T-helper 2 cell (primary cell): ENCODE measurements at places on chromosomes 11 and 22.

DNA sequence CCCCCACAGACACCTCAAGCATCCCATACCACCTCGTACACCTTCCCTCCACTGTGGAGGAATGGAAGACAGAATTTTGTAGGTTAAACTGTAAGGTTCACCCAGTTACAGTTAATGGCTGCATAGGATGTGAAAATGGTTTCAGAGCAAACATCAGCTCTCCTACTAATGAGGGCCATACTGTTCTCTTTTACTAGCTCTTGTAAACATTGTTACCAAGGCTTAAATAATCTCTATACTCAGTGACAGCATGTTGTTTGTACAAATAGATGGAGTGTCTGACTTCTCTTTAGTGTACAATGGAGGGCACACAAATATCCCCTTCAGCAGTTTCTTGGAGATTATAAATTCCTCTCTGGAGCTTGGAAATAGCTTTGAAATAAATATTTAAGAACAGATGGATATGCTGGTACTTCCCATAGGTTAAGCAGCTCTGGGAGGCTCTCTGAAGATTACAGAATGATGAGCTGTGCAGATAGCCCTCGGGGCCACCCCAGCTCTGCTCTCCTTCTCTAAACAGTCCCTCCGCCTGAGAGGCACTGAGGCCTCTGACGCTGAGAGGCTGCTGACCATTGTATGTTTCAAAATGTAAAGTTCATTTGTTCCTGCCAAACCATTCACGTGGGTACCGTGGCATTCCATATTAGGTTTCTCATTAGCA, 25.7 kb downstream of the TTC12 start:
- no peak for DNase-seq

DNA sequence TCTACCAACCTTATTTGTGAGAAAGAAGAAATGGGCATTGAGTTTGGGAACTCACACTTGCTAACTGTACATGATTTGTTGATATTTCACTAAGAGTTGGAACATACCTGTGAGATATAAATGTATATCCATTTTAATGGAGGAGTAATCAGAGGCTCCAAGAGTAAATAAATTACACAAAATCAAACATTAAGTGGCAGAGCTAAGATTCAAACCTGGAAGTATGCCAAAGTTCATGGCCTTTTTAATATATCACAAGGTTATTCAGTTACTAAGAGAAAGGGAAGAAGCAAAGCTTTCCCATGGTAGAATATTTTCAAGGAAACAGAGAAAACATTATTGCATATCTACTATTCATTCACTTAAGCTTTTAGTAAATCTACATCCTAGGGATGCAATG, 1641.1 kb downstream of the FAM181B start:
- DNase-seq, result no peak

DNA sequence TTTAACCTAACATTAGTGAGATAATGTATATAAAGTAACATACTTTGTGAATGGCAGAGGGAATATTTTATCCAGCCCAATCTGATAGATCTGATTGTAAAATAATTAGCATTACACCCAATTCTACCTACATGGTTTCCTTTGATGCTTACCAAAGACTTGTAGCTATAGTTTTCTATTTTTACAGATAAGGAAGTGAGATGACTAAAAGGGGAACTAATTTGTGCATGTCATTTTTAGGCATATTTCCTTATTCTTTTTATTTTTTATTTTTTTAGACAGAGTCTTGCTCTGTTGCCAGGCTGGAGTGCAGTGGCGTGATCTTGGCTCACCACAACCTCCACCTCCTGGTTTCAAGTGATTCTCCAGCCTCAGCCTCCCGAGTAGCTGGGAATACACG, 793.7 kb upstream of the LRRC4C start:
- DNase-seq, result no peak

- no peak for DNase-seq
Observed at GRCh38 chr11:9577556-9577955, 4.1 kb downstream of the WEE1 start.

- DNase-seq, result no peak
Observed at GRCh38 chr22:27381552-27381951, 420.0 kb downstream of the MN1 start.

- no peak for DNase-seq
Observed at GRCh38 chr11:4546878-4547277, 1.9 kb downstream of the OR52M1 start.

DNA sequence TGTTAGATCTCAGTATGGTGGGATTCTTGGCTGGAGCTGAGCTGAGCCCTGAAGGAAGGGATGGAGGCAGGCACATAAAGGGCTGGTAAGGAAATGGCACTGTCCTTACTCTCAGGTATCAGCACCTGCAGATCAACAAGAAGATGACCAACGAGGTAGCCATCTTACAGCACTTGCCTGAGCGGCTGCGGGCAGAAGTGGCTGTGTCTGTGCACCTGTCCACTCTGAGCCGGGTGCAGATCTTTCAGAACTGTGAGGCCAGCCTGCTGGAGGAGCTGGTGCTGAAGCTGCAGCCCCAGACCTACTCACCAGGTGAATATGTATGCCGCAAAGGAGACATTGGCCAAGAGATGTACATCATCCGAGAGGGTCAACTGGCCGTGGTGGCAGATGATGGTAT, 2.4 kb downstream of the CNGA4 start:
- DNase-seq, result no peak

DNA sequence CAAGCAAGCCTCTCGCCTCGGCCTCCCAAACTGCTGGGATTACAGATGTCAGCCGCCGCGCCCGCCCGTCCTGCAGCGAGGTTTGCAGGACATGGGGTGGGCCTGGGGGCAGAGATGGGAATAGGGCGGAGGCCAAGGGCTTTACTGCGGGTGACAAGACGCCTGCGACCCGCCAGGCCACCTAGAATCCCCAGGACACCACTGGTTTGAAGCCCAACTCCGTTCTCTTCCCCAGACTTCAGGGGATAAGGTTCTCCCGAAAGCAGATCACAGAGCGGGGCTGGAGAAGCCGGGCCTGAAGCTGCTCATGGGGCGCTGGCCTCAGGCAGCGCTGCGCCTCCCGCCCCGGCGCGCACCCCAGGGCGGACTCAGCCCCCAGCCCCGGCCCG, 354 bp downstream of the POLR2L start:
- no peak for DNase-seq

DNA sequence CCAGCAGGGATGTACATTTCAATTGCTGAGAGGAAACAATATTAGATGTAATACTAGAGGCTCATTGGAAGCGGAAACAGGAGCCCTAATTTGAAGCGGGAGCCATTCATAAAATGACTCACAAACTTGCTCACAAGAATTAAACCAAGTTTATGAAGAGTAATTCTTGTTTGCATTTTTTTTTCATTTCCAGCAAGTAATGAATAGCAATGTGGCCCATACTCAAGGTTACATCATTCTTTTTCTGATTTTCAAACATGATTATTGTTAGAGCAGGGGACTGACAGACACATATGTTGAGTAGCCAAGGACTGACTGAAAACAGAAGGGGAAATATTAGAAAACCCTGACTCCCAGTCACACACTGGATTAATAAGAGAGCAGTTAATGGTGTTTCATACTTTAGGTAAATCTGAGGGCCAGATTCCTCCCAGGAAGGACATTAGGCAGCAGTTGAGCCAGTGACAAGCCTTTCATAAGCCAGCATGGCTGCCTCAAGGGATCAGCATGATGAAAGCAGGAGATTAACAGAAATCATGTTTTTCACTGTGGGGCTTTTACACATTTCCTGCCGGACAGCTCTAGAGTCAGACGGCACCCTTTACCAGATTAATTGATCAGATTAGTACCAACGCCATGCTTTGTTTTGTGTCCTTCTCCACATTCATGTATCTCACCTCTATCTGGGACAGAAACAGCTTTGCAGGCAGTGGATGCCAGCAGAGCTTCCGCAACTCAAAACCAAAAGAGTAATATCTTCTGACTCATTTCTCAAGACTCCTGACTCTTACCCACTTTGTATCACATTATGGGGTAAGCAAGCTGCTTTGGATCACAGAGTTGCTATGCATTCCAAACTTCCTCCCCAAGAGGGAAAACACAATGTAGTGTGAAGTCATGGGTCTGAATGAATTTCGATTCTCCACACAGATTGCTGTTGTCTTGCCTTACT, 831.6 kb downstream of the KCNA4 start:
- DNase-seq, result no peak

- DNase-seq, result no peak
Observed at GRCh38 chr11:128421577-128422330, 165.6 kb downstream of the ETS1 start.

GRCh38 chr11:120912504-120912903, 111.4 kb upstream of the TBCEL start:
- DNase-seq, result no peak

- DNase-seq, result peak; percentile 28
Observed at GRCh38 chr11:46006418-46007070, 84.1 kb downstream of the LARGE2 start.

DNA sequence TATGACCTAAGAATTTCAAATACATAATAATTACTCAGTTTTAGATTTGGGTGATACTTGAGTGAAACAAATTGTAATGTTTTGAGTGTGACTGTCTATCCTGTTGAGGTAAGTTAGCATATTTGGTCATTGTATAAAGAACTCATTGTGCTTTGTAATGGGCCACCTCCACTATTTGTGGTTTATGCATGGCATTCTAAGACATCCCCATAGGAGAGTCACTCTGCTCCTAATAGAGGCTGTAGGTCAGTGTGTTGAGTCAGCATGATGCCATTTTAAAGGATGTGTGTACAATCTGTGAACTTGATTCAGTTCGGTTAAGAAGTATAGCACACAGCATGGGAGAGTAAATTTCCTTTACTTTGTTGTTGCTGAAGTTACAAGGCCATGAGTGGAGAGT, 1112.4 kb downstream of the JRKL start:
- no peak for DNase-seq

DNA sequence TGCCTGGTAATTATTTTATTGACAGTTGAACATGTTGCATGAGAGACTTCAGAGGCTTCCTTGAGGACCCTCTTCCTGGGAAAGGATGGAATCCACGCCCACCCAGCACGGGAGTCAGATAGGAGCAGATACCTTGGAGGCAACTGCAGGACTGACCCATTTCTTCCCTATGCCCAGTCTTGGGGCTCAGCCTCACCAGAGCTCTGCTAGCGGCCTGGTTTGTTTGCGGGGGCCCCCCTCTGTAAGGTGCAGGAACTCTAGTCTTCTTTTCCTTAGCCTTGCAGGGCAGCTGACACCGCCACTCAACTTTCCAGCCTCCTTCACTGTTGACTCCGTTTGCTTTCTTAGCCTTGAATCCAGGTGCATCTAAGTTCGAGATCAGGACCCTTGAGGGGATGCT, 1032.8 kb downstream of the BRD1 start:
- no peak for DNase-seq

DNA sequence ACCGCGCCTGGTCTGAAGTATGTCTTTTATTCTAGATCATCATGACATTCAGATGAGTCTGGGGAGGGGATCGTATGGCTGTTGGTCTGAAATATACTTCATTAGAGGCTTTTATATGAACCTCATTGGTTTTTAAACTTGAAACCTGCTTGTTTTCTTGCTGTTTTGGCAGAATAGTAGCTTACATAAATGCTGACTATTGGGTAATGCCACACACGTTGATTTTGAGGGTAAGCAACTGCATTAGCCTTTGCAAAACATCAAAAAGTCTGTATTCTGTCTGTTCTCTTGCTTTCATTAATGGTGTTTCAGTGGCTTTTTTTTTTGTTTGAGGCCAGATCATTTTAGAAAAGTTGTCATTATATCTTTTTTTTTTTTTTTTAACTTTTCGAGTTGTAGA, 14.2 kb downstream of the PPME1 start:
- no peak for DNase-seq

DNA sequence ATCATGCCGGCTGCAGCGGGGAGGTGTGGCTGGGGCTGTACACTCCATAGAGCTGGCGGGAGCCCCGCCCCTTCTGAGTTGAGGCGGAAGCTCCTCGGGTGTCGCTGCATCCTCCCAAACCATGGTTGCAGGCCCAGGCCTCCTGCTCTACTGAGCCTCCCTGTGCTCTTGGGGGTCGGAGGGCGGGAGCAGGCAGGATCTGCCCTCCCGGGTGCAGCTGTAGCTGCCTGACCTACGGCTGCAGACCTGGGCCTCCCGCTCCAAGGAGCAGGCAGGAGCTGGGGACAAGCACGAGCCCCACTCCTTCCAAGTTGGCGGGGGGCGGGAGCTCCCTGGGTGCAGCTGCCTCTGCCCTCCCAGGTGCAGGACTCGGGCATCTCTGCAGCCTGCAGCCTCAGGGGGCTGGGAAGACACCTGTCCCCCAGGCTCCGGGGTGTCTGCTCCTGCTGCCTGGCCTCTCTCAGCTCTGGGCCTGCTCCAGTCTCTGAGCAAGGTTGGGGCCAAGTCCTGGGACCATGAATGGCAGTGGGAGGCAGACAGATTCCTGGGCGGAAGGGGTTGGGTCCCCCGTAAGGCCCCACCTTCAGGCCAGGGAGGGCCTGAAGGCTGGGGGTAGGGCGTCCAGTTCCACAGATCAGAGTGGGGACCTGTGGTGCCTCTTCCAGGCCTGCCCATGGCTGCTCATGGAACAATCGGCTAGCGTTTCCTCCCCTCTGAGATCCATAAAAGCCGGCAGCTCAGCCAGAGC, 46.4 kb upstream of the SC5D start:
- no peak for DNase-seq

DNA sequence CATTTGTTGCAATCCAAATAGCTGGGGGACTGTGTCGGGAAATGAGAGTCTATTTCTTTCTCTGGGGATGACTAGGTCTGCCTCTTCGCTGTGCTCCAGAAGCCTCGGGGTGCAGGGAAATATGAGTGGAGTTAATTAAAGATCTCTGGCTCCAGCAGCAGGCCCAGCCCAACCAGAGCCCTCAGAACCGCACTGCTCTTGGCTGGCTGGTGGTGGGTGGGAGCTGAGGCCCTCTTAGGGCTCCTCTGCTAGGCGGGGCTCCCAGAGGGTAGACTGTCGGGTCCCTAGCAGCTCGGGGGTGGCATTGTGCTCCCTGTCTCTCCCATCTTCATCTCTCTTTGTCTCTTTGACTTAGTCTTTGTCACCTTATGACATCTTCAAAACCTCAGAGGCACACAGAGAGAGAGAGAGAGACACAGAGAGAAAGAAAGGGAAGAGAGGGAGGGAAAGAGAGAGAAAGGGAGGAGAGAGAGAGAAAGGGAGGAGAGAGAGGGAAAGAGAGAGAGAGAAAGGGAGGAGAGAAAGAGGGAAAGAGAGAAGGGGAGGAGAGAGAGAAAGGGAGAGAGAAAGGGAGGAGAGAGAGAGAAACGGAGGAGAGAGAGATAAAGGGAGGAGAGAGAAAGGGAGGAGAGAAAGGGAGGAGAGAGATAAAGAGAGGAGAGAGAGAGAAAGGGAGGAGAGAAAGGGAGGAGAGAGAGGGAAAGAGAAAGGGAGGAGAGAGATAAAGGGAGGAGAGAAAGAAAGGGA, 20.2 kb downstream of the MPPED1 start:
- no peak for DNase-seq

GRCh38 chr11:30786256-30787110, 200.3 kb upstream of the MPPED2 start:
- DNase-seq, result no peak

GRCh38 chr11:63770763-63771162, 2.2 kb upstream of the ZFTA start:
- DNase-seq, result no peak
